ENCODE measurements at places on chromosomes 7 and 10.

DNA sequence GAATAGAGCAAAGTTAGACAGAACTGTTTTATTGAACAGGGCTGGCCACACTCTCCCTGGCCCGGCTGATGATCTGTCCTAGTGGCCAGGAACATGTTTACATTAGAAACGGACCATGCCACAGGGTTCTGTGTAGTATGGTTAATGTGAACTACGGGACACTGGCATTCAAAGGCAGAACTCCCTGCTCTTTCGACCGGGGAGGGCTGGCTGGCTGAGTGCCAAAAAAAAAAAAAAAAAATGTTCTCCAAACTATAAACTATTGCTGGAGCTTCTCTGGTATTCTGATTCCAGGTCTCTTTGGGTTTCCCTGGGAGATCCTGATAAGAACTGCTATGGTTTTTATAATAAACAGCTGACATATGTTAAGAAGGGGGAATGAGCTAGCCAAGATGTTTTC is 1262.6 kb upstream of the SORCS1 start:
- no peak for DNase-seq

- DNase-seq, result no peak
These were observed 178.8 kb upstream of the ITGB1 start for GRCh38 chr10:33136781-33137180.

DNA sequence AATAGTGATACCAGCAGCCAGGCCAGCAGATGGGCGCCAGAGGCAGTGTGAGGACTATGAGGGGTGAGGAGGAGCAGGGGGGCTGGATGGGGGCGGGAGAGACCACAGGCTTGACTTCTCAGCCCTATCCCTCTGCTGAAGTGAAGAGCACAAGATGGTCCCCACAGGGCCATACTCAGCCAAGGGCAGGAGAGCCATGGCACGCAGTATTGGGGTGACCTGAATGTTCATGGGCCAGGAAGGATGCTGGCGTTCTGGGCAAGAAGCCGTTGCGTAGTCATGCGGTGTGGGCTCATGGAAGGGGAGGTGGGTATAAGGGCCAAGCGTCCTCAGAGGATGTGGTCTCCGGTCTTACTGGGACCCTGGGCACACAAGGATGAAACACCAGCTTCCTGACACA is 146.3 kb downstream of the PRKAG2 start:
- DNase-seq, result no peak

DNA sequence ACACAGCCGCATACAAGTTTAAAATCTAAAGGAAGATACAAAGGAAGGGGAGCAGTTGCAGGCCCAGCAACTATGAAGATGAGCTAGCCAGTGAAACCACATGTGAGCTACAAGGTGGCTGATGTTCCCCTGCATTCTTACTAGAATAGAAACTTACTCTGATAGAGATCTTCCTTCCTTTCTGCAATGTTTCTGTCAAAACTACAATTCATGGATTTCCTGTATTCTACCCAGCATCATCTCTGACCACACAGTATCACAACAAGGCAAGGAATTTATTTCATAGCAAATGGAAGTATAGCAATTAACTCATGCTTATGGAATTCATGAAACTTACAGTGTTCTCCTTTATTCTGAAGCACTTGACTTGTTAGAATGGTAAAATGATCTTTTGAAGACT is 68.7 kb upstream of the AASS start:
- no peak for DNase-seq

- DNase-seq, result no peak
These were observed 8.9 kb downstream of the FLNC start for GRCh38 chr7:128838981-128839731.

DNA sequence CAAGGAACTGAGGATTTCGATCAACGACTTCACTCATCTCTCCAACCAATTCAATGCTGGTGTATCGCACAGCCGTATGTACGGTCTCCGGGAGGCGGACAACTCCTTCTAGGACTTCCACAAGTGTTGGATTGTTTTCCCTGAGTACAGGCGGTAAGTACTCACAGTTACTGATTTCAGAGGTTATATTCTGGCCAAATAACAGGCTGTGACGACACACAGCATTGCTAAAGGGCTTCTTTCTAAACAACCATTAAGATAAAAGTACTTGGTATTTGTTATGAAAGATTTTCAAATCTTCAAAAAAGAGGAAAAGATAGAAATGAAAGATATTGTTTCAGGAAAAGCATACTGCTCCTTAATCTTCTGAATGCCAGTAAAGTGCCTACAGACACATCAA is 52.2 kb downstream of the IRF5 start:
- DNase-seq, result no peak

DNA sequence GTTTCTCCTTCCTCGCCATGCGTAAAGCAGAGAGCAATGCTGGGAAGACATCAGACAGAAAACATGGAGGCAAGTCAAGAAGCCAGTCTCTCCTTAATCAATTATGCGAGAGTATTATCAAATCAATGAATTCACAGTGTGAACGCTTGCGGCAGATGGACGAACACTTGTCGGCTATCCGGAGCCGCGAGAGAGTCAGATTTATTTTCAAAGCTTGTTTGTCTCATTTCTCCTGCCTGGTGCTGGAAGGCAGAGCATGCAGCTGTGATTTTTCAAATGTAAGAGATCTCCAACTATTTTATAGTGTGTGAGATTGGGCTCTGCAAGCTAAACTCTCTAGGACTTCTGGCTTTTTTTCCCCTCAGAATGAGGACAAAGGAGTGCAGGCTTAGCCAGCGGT is 252.3 kb downstream of the SNX10 start:
- no peak for DNase-seq

DNA sequence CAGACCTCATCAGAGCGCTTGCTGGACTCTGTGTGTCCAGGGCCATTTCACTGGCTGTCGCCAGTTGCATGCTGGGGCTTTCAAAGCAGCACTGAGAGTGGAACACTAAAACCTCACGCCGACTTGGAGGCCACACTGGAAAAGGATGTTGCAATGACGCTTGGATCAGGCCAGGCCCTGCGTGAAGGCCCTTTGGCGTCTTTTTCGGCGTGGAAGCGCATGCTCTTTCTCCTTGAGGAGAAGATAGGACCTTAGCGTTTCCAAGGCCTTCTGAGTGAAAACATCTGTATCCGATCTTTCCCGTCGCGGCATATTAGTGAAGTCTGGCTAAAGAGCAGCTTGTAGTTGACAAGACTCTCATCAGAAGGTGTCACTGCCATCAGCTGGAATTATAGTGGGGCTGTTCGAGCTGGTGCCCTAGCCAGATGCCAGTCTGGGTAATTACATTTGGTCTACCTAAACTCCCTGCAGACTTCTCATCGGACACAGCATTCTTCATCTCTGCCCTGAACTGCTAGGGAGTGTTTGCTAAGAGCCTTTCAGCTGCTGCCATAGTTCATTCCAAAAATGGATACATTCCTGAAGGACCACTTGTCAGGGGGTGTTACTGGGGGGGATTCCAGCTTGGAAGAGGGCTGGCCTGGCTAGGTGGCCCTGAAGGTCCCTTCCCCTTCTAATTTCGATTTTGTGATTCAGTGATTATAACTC is 167.7 kb upstream of the TCF7L2 start:
- DNase-seq, result no peak

DNA sequence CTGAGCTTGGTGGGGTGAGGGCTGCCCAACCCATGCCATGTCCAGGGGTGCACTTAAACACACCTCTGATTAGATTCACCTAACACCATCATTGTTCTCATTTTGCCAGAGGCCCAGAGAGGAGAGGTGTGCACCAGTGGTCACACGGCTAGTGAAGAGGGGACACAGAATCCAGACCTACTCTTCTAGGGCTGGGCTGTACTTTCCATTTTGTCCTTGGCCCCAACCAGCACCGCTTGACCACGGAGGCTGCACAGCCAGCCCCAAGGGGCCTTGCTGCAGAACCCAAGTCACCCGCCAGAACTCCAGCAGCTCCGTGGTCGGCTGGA is 246 bp upstream of the WDFY4 start:
- DNase-seq, result no peak

DNA sequence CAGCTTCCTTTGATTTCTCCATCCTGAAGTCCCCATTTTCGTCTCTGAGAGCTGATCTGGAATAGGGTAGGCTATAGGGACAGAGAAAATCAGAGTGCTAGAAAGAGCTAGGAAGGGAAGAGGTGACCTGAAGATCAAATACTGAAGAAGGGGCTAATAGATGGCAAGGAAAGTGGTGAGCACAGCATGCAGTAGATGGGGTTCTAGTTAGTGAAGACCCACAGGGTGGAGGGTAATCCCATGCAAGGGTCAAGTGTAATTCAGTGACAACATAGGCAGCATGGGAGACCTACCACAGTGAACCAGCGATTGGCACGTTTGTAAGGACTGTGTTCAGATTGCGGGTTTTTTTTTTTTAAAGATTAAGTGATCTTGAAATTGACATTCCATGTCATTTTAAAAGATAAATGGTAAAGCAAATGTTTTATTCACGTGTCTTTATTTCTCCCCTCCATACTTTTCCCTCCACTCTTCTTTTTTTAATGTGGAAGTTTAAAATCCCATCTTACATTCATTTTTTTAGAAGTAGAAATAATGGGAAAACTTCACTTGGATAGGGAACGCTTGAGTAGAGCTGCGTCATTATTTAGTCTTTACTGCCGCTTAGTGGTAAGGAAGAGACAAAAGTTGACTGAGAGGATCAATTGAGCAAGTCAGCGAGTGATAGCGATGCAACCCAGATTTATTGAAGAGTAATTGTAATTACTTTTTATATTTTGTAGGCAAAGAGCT is 21.0 kb upstream of the ABI1 start:
- DNase-seq, result no peak

DNA sequence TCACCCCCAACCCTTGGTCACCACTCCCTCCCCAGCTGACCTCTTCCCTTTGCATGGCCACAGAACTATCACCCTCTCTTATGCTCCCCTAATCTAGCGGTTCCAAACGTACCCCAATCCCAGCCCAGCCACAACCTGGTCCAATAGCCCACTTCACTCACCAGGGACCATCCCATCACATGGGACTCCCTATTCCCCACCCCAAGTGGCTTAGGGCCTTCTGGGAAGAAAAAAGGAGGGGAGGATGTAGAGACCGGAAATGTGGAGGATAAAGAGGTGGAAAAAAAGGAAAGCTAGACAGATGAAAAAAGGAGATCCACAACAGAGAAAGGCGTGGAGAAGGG is 30.3 kb upstream of the PAX2 start:
- DNase-seq, result no peak

- DNase-seq, result no peak
These were observed 108.5 kb downstream of the SND1 start for GRCh38 chr7:127760436-127761031.

- no peak for DNase-seq
These were observed 142.1 kb downstream of the GRID1 start for GRCh38 chr10:86224354-86225102.

- DNase-seq, result no peak
These were observed 519.1 kb upstream of the GALNT17 start for GRCh38 chr7:70612811-70613210.

DNA sequence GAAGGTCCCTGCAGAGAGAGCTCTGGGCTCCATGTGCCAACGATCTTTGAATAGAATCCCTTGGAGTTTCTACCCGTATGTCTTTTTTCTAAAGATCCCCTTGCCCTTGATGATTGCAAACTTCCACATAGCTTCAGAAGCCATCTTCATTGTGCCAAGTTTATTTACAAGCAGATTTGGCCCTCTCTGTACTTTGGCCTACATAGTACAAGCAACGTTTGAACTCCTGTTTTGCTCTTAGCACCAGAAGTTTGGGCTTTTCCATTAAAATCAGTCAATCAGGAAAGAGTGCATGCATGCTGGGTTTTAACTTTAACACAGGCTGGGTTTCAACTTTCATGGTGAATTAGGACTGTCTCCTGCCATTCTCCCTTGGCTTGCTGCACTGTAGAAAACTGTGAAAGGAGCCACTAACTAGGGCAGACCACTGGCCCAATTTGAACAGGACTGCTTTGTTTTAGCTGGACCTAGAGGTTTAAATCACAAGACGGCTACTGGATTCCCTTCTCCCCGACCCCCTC is 557.6 kb upstream of the GALNT17 start:
- DNase-seq, result no peak

DNA sequence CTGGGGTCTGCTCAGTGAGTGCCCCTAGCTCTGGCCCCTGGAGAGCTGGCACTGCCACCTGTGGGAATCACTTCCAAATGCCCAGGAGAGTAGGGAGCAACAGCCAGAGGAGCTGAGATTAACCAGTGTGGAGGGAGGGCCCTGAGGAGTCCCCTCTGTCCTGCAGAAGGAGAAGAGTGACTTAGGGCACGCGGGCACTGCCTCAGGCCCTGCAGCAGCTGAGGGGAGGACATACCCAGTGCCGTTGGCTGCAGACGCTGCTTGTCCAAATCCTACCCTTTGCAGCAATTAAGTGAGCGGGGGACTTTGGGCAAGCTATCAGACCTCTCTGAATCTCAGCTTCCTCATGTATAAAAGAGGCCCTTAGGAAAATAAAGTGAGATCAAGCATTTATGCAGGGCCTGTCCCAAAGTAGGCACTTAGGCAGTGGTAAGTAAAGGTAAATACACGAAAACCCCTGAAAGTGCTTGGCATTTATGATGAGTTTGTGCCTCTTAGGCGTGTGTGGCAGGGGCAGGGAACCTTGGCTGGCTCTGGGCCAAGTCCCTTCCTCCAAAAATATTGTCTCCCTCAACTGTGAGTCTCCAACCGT is 16.9 kb downstream of the PRF1 start:
- DNase-seq, result no peak

DNA sequence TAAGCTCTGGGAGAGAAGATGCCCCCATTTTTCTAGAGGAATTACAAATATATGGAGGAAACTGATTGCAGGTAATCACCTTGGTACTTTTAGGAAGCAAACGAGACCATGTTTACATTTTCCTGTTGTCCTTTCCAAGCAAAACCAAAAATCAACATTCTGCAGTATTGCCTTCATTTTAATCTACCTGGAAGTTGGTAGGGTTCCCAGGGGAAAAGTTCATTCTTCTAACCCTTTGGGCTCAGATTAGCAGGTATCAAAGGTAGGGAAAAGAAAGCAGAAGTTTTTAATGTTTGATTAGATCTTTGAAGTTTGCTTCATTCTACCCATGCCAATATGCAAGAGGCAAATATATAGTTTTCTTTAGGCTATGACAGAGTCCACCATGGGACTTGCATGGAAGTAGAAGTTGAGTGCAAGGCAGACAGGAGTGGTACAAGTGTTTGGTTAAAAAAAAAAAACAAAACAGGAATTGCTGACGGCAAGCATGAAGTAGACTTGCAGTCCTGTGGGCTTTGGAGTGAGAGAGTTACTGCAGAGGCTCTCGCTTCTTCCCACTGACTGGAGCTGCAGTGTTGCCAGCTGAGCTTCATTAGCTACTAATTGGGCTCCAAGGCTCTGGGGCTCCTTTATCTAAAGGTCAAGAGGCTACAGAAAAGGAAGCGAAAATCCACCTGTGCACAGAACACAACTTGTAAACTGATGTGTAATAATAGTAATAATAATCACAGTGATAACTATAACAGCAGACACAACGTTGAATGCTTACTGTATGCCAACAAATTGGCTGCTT is 28.9 kb upstream of the ASAH2 start:
- DNase-seq, result no peak

- no peak for DNase-seq
These were observed 42.9 kb upstream of the TOMM7 start for GRCh38 chr7:22865602-22865960.

DNA sequence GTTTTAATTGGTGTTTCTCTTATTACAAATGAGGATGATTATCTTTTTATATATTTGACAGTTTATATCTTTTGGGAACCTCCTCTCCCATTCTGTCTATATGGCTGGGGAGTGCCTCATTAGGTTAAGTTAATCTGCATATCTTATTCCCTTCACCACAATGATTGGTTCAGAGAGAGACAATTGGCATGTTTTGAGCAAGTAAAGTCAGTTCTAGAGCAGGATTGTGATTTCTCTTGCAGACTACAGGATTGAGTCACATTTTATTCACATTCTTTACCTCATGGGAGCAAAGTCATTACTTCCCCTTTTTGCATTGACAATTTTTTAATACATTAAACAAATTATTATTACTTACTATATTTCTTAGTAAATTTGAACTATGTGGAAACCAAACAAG is 345.6 kb downstream of the MDFIC start:
- no peak for DNase-seq

Measured in stimulated activated naive CD4-positive, alpha-beta T cell treated with Interleukin-2 at 50 U/mL for 16 hours (primary cell).